ENCODE measurements at places on chromosomes 11 and 22.

- no peak overlapping the region for H3K27ac ChIP-seq
Observed at GRCh38 chr11:31601635-31602282, 92.2 kb downstream of the ELP4 start.

- H3K4me3 ChIP-seq = no peak overlapping the region
- DNase-seq = peak; percentile 38
- H3K4me1 ChIP-seq = peaks cover 9% of the 10 kb centered on the region
- peak overlapping the region; percentile 44 for H3K27ac ChIP-seq
Observed at GRCh38 chr11:66418168-66418985, 2.5 kb upstream of the NPAS4 start.

GRCh38 chr11:35011944-35012343, 95.5 kb downstream of the PDHX start:
- peak overlapping the region; percentile 90 for H3K27ac ChIP-seq
- no peaks in the 10 kb centered on the region for H3K27me3 ChIP-seq
- H3K4me1 ChIP-seq = peaks cover 54% of the 10 kb centered on the region

DNA sequence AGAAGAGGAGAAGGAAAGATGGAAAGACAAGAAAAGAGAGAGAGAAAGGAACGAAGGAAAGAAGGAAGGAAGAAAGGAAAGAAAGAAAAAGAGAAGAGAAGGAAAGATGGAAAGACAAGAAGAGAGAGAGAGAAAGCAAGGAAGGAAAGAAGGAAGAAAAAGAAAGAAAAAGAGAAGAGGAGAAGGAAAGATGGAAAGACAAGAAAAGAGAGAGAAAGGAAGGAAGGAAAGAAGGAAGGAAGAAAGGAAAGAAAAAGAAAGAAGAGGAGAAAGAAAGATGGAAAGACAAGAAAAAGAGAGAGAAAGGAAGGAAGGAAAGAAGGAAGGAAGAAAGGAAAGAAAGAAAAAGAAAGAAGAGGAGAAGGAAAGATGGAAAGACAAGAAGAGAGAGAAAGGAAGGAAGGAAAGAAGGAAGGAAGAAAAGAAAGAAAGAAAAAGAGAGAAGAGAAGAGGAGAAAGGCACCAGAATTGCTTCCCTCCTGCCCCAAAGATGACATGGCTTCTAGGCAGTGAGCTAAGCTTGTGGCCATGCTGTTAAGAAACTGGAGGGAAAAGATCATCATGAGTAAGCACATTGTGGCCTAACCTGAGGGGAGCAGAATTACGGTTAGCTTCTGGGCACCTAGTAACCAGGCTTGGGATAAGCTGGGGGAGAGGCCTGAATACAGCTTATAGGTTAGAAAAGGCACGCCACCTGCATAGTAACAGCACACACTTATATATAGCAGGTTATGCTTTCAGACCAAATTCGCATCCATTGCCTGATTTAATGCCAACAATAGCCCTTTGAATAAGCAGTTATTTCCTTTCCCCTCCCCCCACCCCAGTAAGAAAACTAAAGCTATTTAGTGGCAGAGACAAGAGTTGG, 2.3 kb upstream of the ST3GAL4 start:
- H3K27me3 ChIP-seq = no peaks in the 10 kb centered on the region
- H3K4me3 ChIP-seq = peak overlapping the region; percentile 21
- no peak for DNase-seq
- H3K4me1 ChIP-seq = peaks cover 15% of the 10 kb centered on the region
- no peak overlapping the region for H3K27ac ChIP-seq
- peaks cover 7% of the 10 kb centered on the region for H3K36me3 ChIP-seq

GRCh38 chr22:33381531-33382406, 323.6 kb upstream of the SYN3 start:
- peaks cover 62% of the 10 kb centered on the region for H3K36me3 ChIP-seq
- no peak for DNase-seq
- H3K27ac ChIP-seq = no peak overlapping the region
